NCI-H1105 treated with DMSO at 0.1 percent for 48 hours (cell line): ENCODE measurements at places on chromosomes 1 and 21.

DNA sequence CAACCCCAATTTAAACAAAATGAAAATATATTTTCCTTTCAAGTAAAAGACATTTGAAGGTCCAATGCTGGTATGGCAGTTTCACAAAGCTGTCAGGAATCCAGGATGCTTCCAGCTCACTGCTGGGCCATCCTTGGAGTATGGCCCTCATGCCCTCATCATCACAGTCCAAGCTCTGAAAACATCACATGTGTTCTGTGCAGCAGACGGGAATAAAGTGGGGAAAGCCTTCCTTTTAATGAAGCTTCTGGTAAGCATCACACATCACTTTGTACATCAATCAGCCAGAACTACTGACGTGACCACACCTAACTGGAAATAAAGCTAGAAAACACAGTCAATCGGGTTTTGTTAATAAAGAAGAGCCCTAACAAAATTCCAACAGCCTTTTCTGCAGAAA is 22.7 kb downstream of the CDC42BPA start:
- no peak for DNase-seq

- no peak for DNase-seq
These were observed 14.8 kb upstream of the SMG7 start for GRCh38 chr1:183457449-183457848.

GRCh38 chr1:89563957-89564604 is 39.5 kb downstream of the LRRC8B start:
- DNase-seq = no peak

DNA sequence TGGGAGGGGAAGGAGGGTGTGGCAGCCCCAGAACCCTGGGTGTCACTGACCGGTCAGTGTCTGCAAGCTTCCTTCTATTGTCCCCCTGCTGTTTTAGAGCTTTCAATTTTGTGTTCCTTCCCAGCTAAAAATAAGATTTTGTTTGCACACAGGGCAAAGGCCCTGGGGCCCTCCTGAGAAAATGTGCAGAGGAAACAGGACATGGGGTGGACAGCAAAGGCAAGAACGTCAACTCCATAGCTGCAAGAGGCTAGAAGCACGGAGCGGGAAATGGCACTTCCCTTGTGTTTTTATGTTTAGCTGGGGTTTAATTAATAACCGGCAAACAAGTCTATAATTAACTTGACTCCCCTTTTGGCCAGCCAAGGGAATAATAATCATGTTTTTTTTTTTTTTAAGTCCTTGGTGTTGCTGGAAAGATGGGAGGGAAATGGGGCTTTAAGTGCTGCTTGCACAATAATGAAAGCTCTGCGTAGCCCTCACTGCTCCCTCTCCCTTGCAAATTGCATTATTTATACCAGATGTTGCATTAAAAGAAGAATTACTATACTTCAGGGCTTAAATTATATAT is 261.4 kb upstream of the USP24 start:
- peak; percentile 77 for DNase-seq

GRCh38 chr1:40379785-40380452 is 6.4 kb downstream of the SMAP2 start:
- no peak for DNase-seq

DNA sequence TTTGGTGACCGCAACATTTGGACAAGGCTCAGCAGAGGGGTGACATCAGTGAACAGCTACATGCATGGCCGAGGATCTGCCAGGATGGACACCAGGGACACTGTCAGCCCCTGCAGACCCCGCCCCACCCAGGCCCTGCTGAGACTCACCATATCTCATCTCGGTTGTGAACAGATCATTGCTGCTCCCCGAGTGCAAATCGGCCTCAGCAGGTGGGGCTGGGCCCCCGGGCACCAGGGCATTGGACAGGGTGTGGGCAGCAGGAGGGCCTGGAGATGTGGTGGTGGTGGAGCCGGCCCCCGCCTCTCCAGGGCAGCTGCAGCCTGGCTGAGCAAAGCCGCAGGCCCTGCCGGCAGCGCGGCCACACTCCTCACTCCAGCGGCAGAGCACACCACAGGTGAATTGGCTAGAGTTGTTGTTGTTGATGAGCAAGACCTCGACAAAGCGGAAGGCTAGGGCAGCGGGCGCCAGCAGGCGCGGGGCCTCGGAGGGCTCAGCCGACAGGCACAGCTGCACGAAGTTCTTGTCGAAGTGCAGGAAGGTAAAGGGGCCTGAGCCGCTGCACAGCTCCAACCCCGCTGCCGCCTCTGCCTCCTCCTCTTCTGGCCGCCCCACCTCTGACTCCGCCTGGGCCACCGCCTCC is 8.2 kb downstream of the ADGRB2 start:
- DNase-seq = no peak

- no peak for DNase-seq
These were observed 637.2 kb downstream of the SMYD3 start for GRCh38 chr1:245869847-245870246.

DNA sequence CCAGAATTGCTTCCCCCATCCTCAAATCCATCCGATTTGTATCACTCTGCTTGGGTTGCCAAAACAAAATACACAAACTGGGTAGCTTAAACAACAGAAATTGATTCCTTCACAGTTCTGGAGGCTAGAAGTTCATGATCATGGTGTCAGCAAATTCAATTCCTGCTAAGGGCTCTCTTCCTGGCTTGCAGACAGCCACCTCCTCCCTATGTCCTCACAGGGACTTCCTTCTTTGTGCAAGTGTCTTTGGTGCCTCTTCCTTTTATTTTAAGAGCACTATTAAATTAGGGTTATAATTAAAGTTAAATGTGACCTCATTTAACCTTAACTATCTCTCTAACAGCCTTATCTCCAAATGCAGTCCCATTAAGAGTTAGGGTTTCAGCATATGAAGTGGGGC is 112.8 kb downstream of the PLPP3 start:
- DNase-seq = no peak

DNA sequence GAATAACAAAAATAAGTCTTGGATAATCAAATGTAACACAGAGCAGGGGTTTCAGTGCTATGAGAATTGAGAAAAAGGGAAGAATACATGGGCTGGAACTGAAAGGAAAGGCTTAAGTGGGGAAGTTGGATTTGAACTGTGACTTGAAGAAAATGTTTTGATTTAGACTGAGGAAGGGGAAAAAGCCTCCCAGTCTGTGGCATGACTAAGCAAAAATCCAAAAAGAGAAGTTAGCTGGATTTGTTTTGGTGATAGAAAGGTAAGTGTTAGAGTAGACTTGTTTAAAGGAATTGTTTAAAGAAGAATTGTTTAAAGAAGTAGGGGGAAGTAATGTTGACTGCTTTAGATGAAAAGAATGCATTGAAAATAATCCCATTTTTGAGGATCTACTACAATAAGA is 46.0 kb downstream of the KCNK2 start:
- no peak for DNase-seq

- DNase-seq = no peak
These were observed 28.5 kb upstream of the KCNE2 start for GRCh38 chr21:34335316-34335715.

GRCh38 chr1:111789142-111789541 is 33.4 kb downstream of the DDX20 start:
- DNase-seq = no peak

DNA sequence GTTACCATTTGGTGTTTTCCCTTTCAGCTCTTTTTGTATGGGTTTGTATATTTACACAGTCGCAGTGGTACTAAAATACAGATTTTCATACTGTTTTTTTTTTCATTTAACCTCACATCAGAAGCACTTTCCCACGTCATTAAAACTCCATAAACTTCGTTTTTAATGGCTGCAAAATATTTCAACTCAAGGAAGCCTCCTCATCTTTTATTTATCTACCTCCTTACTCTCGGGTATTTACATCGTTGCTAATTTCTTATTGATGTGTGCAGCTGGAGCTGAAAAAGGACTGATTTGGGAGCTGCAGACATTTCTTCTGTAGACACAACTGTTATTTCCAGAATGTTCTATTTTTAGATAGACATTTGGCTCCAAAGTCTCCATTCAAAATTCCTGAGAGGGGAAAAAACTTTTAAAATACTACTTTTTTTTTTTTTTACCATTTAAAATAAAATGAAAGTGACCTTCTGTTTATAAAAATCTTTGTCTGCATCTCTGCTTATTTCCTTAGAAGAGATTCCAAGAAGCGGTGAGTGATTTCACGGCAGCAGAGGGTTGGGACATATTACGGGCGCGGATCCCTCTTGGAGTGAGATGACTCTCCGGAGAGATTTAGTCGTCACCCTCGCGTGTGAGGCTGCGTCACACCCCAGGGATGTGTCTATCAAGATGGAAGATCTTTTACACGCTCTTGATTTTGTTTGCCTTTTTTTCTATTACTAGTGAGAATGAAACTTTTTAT is 10.1 kb downstream of the RUNX3 start:
- DNase-seq = no peak

DNA sequence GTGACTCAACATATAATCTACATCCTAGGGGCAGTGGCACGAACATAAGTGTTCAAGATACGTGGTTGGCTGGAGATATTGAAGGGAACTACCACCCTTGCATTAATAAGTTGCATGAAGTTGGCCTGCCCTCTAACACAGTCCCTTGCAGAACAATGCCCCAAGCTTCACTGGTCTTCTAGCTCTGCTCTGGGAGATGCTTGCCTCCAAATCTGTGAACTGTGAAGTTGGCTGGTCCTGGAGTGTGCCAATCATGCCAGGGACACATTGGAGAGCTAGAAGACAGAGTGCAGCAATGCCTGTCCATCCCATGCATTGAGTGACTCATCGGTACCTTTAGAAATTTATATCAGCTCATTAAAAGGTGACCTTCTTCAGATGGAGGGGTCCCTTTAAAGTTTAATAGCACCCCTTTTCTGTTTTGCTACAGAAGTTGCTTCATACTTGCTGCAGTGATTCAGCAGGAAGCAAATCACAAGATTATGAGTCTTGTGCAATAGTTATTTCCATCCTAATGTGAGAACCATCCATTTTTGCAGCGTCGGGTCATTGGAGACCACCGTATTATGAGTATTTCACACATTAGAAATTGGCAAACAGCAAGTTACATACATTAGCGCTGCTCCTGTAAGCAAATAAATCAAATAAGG is 55.2 kb upstream of the KAZN start:
- DNase-seq = no peak

DNA sequence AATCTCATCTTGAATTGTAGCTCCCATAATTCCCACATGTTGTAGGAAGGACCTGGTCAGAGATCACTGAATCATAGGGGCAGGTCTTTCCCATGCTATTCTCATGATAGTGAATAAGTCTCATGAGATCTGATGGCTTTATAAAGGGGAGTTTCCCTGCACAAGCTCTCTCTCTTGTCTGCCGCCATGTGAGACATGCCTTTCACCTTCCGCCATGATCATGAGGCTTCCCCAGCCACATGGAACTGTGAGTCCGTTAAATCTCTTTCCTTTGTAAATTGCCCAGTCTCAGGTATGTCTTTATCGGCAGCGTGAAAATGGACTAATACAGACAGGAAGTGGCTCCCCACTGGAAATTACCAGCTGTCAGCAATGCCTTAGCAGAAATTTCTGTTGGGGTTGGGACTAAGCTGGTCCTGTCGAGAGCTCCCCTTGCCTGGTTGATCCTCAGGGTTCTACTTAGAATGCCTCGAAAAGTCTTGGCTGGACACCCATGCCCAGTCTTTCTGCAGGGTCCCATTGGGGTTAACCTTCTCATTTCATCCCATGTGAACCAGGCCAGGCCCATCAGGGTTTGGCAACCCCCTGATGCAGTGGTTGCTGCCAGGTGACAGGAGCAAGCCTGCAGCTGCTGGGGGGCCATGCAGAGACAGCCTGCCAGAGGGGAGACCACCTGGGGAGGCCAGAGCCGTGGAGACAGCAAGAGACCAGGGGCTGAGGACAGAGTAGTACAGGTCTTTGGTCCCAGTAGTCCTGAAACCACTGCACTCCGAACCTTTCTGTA is 2.8 kb upstream of the ABCG1 start:
- DNase-seq = no peak

- no peak for DNase-seq
These were observed 155.0 kb downstream of the TPR start for GRCh38 chr1:186220067-186220466.

- no peak for DNase-seq
These were observed 4.3 kb downstream of the ZNF326 start for GRCh38 chr1:89999208-89999607.

DNA sequence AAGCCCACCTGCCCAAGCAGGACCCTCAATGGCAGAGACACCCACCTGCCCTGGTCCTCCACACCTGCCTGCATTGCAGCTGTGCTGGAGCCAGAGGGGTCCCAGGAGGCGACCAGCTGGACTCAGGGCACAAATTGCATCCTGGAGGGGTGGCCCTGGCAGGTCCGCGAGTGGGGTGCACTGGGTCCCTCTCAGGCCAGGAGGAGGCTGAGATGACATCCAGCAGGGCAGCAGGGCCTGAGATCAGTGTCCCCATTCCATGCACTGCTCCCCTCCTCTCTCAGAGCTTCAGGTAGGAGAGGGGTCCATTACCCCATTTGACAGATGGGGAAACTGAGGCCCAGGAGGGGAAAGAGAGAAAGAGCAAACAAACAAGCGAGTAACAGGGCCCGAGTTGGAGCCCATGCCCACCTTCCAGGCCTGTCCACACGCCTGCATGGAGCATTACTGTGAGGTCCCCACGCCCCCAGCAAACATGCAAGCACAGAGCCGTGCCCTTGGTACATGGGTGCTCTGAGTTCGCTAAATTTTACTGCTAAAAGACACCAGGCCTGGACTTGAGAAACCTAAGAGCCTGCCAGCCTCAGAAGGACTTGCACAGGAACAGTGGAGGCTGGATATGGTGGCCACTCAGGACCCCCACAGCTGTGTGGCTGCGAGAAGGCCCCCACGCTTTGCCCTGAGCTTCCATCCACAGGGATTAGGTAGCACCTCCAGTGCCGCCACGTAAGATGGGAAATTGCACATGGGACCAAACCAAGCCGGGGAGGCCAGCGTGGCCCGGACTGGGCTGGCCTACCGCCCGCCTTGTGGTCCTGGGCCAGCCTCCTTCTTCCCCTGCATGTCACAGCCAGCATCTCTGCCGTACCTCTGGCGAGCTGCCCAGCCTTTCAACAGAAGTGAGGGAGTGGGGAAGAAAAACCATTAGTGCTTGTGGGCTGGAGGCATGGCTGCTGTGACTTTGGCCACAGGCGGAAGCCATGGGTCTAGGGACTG is 7.4 kb downstream of the WNT3A start:
- DNase-seq = no peak

DNA sequence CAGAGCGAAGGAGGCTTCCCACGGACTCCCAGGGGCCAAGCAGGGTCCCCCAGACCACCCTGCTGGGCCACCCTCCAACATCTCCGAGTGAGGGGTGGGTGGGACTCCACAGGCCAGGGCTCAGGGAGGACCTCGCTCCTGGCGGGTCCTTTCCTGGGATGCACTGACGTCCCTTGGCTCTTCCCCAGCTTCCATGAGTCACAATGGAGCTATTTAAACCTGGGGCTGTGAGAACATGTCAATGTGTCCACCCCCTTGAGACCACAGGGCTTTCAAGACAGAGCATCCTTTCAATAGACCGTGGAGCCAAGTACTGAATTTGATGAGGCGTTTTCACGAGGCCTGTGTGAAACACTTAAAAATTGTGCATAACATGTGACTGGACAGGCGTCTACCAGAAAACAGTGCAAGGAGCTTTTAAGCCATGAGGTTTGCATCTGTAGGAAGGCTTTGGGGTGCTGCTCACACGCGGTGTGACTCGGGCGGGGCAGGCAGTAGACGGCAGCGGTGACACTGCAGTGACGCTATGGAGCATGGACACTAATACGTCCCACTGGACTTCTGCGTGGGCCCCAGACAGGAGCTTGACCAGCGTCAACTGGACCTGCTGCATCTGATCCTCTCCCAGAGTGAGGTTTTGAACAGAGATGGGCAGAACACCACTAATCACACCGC is 24.1 kb upstream of the NPHP4 start:
- DNase-seq = no peak

GRCh38 chr1:233331676-233332519 is 4.4 kb downstream of the MAP3K21 start:
- no peak for DNase-seq

GRCh38 chr1:33842348-33842747 is 21.5 kb upstream of the HMGB4 start:
- DNase-seq = no peak

GRCh38 chr1:242425232-242425631 is 99.3 kb downstream of the PLD5 start:
- no peak for DNase-seq
